ENCODE measurements at places on chromosomes 4 and X.

DNA sequence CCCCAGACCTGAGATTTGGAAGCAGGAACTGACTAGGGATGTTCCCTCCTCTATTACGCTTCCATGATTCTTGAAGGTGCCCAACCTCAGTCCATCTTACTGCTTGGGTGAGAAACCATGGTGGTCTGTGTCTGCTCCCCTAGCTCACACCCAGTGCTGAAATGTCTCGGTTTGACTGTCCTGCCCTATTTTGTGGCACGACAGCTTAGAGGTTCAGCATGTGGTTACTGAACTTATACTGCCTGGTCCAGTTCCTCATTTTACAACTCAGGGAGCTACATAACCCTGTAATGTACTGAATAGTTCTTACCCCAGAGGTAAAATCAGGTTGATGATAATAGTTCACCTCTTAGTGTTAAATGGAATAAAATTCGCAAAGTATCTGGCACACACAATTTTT, 203.1 kb downstream of the RBM46 start:
- DNase-seq = no peak

GRCh38 chrX:53080628-53081580, 1.3 kb upstream of the TSPYL2 start:
- DNase-seq = no peak

GRCh38 chr4:42655269-42655637, 1.7 kb downstream of the ATP8A1 start:
- no peak for DNase-seq

GRCh38 chrX:134416087-134416486, 43.9 kb upstream of the HPRT1 start:
- no peak for DNase-seq

DNA sequence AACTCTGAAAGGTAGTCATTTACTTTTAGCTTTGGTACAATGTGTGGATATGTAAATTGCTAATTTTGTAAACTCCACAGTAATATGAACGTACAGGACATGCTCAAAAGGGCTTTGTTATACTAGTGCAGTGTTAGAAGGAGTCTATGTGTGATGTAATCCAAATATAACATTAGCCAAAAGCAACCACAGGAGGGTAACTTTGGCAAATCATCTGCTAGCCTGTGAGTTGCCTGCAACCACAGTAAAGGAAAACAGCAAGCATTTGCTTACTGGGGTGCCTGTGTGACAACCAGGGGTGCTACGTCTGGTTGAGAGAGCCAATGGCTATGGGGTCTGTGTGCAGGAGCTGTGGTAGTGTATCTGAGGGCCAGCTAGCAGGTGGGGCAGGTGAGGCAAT, 245.8 kb downstream of the ADAMTS3 start:
- no peak for DNase-seq

- DNase-seq = no peak
These were observed 72.0 kb upstream of the HHIP start for GRCh38 chr4:144574000-144574399.

DNA sequence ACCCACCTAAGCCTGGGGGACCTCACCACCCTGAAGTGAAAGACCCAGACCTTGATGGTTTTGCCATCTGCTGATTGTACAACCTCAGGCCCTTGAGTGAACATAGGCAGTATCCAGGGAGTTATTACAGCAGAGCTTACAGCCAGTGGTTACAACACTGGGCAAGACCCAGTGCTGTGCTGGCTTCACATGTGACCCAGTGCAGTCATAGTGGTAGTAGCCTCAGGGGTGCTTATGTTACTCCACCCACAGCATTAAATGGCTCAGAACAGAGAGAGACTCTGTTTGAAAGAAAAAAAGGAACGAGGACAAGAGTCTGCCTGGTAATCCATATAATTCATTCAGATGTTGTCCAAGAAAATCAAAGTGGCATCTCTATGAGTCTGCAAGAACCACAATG, 45.2 kb upstream of the DACH2 start:
- no peak for DNase-seq

- no peak for DNase-seq
These were observed 182.5 kb upstream of the ARX start for GRCh38 chrX:25198253-25198652.

GRCh38 chr4:83276299-83277040, 8.1 kb downstream of the COQ2 start:
- DNase-seq = no peak

DNA sequence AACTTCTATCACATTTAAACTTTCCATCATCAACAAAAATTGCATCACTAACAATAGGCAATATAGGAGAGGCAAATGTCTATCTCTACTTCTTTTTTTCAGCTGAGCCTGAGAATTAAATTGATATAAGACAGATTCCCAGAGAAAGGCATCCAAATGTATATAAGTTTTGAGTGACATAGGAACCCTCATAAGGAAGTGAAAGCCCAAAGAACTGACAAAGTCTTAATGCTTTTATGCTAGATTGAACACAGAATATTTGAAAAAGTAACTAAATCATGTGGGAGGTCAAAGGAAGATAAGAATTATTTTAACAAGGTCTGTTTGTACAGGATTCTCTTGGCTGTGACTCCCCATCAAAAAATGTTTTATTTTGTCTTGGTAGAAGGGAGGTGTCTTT, 714.9 kb downstream of the GRXCR1 start:
- DNase-seq = no peak

DNA sequence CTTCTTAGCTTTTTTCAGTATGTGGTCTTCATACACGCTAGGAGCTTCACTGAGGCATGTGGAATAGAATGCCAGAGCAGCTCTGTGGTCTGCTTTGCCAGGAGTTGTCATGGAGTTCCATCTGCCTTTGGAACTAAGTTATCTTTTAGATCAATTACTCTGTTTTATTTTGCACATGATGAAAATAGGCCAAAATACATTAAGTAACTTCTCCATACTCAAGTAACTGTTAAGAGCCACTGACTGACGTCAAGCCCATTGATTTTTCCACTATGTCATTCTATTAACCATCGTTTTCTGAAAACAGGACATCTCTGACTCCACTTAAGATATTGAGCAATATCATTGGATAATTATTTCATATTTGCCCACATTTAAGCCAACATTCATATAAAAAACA, 415.1 kb upstream of the MAD2L1 start:
- DNase-seq = no peak

- DNase-seq = no peak
These were observed at the start of gene FMR1NB for GRCh38 chrX:147981038-147981752. FMR1NB (plus strand) TSS chrX:147981337; CDS start chrX:147981403, 66 bp downstream.

GRCh38 chr4:188783606-188784160, 644.4 kb downstream of the TRIML1 start:
- DNase-seq = no peak

DNA sequence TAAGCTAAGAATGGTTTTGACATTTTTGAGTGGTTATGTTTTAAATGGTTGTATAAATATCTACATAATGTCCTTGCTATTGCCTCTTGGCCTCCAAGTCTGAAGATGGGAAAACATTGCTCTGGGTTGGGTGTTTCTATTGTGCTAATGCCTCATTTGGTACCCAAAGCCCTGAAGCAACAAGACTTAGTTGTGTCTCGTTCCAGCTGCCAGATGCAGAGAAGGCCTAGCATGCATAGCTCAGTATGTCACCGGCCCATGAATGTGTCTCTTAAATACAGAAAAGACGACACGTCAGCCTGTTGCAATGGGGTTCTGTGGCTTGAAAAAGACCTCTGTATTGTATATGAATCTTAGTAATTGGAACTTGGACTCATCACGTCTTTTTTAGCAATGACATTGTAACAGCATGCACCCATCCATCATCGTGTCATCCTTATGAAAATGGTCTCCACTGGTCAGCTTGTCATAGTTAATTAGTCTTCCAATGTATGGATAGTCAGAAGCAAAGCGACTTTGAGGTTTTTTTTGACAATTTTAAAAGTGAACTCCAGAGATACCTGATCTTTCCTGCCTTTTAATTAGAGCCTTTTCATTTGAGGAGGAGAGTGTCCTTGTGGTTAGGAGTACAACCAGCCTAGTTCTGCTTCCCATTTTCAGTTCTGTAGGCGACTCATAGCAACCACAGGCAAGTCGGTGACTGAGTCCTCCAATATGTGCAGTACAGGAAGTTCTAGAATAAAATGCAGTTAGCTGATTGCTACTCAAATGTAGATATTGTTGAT, 126.4 kb upstream of the GATB start:
- no peak for DNase-seq

- DNase-seq = no peak
These were observed 422.6 kb upstream of the GALNTL6 start for GRCh38 chr4:171390626-171391025.

GRCh38 chr4:26410385-26411293, 79.6 kb downstream of the CCKAR start:
- DNase-seq = peak; percentile 4

- DNase-seq = no peak
These were observed 30.6 kb downstream of the TRIM2 start for GRCh38 chr4:153234885-153235284.

DNA sequence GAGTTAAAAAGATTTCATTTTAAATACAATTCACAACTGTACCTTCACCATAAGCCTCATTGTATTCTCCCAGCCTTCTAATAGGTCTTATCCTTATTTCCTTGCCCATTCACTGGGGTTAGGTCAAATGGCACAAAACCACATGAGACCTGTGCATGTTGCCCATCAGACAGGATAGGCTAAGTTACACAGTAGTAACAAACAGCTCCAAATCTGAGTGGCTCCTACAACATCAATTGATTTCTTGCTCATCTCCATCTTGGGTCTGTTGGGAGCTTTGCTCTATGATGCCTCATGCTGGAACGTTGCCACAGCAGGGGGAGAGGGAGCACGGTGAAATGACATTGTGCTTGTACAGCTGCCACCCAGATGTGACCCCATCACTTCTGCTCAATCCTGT, 70.6 kb downstream of the DHX15 start:
- no peak for DNase-seq

DNA sequence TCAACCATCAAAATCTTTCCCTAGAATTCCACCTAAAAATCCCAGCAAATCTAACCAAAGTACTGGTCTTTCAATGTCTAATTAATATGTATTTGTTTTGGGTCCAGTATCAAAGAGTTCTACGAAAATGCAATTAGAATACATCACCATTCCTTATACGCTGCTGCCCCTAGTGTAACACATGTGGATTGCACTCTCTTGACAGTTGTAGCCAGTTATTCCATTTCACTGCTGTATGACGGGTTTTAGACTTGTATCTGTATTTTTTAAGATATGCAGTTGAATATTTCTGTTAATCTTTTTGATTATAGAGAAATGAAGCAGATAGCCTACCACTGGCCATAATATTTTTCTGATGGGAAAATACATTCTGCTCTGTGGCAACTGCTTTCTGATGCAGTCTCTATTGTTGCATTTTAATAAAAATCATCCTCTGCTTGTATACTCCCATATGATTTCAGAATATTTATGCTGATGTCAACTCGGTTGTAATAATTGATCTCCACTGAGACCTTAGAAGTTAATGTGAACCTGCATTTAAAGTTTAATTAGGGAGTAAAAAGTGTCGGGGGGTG, 17.1 kb upstream of the PAGE2B start:
- DNase-seq = no peak

DNA sequence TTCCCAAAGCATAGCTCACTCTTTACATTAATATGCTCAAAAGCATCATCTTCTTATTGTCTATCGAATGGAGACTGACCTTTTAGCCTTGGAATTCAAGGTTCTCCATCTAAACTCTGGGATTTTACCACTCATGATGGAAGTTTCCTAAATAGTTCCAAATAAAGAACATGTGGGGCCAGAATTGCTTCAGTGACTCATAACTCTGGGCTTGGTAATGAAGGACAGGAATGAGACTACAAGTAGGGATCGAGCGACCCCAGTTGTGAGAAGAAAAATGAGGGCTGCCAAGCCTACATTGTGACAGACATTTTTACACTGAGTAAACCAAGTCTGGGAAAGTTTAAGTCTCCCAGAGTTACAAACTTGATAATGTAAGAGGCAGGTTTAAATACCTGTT, 269.9 kb downstream of the CBLL2 start:
- no peak for DNase-seq

DNA sequence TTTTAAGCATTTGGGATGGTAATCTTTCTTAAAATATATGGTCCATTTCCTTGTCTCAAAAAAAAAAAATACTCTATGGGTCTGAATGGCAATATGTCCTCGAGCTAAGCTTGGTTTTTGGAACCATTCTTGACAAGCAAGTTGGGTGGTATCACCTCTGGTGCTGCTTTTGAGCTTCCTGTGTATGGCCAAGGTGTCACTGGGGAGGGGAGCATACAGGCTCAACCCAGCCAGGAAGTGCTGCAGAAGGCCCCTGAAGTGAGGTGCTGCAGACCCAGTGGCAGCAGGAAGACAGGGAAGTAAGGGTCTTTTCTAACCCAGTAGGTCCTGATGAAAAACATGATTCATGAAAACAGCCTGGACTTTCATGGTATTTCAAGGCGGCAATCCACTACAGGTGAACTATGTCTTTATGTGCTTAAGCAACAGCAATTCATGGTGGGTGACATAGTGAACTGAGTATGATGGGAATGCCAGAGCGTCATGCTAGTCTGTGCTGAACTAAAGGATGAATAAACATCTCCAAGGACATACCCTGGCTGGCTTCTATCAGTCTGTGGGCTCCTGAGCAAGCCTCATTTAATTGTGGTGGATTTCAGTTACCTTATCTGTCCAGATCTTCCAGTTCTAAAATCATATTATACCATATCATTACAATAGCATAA, 15.1 kb downstream of the TRAPPC2 start:
- DNase-seq = no peak

- no peak for DNase-seq
These were observed 186.4 kb downstream of the AFAP1 start for GRCh38 chr4:7753271-7753670.

DNA sequence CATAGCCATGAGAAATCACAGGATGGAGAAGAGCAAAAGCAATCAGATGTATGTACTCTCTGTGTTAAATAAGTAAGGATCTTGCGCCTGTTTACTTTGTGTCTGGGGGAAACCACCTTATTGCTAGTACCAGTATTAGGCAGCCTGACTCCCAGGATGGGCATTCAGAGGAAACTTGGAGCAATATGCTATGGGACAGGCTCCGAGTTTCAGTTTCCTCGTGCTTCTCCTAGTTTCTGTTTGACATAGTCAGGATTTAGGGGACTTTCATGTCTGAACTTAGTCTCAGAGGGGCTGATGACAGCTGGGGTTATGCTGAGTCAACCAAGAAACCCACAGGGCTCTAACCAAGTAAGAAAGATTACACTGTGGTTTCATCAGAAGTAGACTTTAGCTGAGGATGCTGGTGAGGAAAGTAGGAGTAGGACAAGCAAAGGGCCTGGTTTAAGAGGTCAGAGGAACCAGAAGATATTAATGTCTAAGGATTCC, 13.5 kb downstream of the NSUN7 start:
- no peak for DNase-seq

DNA sequence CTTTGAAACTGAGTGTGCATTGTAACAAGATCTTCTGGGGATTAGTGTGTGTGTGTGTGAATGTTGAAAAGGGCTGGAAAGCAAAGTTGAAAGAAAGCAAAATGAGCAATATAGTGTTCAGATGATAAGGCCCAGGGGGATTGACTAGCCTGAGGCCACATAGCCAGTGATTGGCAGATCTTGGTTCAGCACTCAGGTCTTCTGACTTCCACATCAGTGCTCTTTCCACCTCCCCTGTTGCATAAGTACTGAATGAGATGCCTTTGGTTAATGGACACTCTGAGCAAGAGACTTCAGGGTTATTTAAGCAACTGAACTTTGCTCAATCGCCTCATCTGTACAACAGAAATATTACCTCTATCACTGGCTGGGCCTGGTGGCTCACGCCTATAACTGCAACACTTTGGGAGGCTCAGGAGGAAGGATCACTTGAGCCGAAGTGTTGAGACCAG, 120.4 kb downstream of the TMEM164 start:
- no peak for DNase-seq
